ENCODE measurements at places on chromosomes 5 and 9. TPM values are rescaled to one million over a fixed set of nuclear protein-coding genes. Genes with fewer than 3 reads are reported as not detected.

DNA sequence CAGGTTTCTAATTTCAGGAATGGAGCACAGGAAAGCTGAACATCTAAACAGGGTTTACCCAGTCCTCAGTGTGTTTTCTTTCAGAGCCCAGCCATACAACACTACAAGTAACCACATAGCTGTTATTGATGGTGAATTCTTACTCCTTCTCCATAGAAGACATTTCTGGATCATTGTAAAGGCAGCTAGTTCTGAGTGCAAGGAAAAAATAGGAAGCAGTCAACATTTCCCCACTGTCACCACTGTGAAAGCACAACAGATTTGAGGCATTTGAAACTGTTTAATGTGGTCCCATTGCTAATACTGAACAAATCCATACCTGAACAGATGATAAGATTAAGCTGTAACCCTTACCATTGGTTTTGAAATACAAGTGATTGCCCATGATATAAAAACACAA lies 145.0 kb upstream of the PCA3 start:
- no peak for DNase-seq

DNA sequence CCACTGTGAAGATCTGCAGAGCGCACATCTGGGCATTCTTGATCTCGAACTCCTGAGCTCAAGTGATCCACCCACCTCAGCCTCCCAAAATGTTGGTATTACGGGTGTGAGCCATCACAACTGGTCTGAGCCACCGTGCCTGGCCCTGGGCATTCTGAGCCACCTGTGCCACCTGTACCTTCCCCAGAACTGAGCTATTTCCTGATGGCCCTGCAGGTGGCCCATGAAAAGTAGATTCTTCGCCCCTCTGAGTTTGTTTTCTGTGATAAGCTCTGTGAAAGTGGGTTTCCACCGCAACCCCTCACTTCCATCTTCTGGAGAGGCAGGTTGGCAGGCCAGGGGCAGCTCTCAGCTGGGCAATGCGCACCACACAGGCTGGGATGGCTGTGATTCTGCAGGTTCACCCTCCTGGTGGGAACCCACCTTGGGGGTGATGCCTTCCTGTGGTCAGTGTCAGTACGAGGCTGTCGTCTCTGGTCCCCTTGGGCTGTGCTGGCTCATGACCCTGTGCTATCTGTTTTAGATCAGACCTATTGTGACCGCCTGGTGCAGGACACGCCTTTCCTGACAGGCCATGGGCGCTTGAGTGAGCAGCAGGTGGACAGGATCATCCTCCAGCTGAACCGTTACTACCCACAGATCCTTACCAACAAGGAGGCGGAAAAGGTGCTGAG lies 11.3 kb downstream of the CARD19 start:
- DNase-seq: peak; percentile 28

- DNase-seq: peak; percentile 58
These were observed 51.2 kb downstream of the MRPS27 start for GRCh38 chr5:72268753-72269410.

GRCh38 chr9:125969462-125969861 lies 222.3 kb downstream of the PBX3 start:
- DNase-seq: no peak

- DNase-seq: no peak
These were observed 31.4 kb downstream of the AHRR start for GRCh38 chr5:352639-353611.

The GPR151 gene
- total RNA-seq: not detected

DNA sequence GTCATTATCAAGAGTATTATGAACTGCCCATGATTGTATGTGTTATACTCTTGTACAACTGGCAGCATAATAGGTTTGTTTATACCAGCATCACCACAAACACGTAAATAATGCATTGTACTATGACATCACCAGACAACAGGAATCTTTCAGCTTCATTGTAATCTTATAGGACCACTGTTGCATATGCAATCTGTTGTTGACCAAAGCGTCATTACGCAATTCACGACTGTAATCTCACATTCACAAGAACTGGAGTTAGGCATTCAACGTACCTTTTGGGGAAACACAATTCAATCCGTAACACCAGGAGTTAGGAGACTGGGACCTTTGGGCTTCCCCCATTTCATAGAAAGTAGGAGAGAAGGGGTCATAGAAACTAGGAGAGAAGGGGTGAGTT lies 20.4 kb upstream of the ARSI start:
- DNase-seq: no peak

The FOXI1 gene
- not detected for total RNA-seq
